Hematopoietic multipotent progenitor cell (in vitro differentiated cells): ENCODE measurements at places on chromosomes 6 and 20.

GRCh38 chr20:14198416-14198815 is 139.0 kb downstream of the FLRT3 start:
- DNase-seq = no peak

GRCh38 chr6:14380086-14380820 is 262.7 kb downstream of the CD83 start:
- DNase-seq = no peak

DNA sequence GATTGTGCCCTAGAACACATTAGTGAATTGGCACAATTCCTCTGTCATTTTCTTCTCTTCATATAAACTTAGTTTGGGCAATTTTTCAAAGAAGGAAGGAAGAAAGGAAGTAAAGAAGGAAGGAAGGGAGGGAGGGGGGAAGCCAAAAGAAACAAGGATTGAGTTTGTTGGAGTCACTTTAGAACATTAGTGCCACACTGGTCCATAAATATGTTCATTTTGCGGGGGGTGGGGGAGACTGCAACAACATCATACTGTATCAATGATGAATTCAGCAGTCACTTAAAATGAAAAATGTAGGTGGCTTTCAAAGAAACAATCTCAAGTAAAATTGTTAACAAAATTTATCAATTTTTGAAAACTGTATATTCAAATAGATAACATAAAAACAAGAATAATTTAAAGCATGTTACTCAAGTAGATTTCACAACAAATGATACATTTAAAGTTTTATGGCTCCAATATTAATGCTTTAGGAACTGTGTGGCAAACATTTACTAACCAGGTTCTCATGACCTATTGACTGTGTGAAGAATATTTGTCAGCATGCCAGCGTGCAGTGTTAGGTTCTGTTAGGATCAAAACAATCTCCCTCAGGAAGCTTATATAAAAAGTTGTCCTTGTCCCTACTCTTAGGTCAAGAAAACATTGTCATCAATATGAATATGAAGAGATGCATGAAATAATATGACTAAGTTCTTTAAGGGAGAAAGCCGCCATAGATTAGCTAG is 208.1 kb upstream of the AGPAT4 start:
- no peak for DNase-seq

DNA sequence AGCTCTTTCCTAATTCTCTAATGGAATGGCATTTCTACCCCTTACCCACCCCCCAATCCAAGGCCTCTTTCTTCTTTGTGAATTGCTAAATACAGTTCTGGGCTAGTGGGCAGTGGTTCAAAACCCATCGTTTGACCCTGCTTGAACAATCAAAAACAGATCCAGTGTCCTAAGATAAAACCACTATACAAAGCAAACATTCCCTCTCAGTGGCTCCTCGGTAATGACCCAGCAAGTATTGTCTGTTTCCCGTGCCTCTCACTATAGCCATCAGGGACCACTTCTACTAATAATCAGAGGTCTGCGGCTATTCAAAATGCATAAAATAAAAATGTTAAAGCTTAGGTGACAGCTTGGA is 143.5 kb upstream of the AKAP12 start:
- no peak for DNase-seq

DNA sequence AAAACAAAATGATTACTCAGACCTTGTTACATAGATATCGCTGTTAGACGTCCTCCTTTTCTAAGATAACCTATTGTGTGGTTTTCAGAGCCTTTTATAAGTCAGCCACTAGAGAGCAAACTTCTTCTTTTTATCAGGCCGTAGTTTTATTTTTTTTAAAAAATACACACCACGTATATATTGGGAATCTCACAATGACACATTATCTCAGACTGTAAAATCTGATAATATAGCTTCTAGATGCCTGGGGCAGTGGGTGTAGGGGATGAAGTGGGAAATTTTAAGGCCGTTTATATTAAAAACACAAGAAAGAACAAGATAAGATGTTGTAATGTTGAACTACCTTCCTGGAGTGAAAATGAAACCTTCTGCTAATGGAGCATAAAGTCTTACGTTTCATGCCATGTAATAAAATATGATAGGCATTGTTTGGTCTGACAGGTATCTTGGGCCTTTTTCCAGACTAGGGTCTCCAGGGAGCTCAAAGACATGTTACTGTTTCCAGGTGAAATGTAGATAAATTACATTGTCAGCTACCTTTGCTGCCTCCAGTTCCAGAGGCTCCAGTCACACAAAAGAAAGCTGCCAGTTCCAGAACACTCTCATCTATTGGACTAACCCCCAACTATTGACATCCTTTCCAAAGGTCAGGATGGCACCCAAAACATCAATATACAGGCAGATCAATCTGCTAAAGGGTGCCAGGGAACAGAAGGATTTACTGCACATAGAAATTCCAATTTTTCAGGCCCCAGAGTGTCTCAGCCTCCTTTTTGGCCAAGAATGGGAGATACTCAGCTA is 130.2 kb upstream of the AKIRIN2 start:
- DNase-seq = peak; percentile 36

DNA sequence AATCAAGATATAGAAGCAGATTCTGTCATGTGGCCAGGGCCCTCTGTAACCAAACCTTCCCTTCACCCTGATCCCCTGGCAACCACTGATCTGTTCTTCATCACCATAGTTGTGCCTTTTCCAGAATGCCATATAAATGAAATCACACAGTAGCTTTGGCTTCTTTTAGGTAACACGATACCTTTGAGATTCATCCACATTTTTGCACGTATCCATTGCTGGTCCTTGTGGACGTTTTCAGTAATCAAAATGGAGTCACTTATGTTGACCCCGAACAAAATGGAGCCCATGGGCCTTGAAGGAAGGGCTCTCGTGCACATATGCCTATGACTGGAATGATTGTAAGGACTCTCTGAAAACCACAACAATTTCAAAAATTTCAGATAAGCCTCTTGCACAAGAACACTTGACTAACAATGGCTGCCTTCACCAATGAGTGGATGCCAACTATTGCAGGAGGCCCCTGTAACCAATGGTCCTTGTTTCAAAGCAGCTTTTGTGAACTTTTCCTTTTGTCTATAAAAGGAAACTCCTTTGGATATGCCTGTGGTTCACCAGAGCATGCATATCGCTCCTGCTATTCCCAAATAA is 84.3 kb upstream of the RALY start:
- DNase-seq = no peak

DNA sequence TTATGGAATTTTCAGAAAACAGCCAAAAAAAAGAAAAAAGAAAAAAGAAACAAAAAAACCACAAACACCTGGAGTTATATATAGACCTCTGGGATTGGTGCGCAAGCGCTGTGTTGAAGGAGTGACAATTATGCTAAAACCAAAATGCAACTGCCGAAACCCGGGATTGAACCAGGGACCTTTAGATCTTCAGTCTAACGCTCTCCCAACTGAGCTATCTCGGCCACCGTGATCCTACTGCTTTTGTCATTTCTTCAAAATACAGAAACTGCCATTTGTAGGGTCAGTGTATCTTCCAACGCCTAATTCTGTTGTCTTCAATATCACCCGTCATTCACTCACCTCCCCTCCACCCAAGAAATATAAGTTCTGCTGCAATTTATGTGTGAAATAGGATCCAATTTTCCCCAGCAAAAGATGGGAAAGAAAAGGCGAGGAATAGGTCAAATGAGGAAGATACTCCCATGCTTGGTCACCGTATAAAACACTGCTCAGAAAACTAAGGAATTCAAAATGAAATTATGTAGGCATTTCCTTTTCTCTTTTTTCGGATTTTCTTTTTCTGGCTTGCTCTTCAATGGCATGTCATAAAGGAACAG is 116.0 kb downstream of the TRIM27 start:
- no peak for DNase-seq

DNA sequence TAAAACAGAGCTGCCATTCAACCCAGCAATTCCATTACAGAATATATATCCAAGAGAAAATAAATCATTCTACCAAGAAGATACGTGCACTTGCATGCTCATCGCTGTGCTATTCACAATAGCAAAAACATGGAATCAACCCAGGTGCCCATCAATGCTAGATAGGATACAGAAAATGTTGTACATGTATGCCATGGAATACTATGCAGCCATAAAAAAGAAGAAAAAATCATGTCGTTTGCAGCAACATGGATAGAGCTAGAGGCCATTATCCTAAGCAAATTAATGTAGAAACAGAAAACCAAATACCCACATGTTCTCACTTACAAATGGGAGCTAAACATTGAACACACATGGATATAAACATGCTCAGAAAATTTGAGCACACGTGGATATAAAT is 633.1 kb upstream of the CITED2 start:
- no peak for DNase-seq

- no peak for DNase-seq
Measured at GRCh38 chr6:160347259-160348222, 637 bp upstream of the SLC22A3 start.

DNA sequence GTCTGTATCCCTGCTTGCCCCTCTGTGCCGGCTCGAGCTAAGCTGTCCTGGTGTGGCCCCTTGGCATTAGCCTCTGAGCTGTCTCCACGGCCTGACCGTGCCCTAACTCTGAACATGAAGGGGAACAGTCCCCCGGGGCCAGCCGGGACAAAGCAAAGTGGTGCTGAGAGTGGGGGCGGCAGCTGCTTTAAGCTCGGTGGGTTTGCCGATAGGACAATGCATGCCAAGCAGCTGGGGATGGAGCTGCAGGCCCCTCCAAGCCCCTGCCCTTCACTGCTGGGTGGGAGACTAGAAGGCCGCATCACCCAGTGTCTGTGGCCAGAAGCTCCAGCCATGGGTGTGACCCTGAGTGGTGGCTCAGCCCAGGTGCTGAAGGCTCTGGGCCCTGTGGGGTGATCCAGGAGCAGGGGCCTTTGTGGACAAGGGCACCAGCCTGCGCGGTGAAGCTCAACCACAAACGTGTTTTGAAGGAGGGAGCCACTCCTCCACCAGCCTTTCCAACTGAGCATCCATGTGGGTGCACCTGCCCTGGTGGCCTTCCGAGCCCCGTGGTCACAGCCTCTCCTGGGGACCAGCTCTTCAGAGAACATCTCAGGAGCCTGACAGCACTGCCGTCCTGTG is 242.5 kb downstream of the ERMARD start:
- no peak for DNase-seq

DNA sequence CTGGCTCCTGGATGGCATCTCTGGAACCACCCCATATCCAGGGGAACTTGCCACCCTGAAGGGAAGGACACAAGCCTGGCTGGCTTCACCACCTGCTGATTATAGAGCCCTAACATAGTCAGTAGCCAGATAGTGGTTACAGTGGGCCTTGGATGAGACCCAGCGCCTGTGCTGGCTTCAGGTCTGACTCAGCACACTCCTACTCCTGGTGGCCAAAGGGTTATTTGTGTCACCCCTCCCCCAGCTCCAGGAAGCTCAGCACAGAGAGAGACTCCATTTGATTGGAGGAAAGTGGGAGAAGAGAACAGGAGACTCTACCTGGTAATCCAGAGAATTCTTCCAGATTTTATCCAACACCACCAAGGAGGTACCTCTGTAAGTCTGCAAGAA is 12.8 kb downstream of the SNX14 start:
- no peak for DNase-seq

DNA sequence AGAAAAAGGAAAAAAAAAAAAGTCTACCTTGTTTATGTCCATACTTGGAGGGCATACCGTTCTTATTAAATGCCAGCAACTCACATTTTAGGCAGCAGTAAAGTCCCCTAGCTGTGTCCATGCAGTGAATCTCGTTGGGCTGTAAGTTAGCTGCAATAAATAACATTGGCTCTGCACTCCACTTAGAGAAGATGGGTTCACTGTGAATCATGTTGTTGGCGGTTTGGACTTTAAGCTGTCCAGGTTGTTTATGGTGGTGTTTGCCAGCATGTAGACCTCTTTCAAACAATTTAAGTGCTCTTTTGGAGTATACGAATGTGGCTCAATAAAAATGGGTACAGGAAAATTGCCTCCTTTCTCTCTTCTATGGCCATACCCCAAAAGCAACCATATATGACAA is 127.4 kb downstream of the ZNF217 start:
- no peak for DNase-seq

DNA sequence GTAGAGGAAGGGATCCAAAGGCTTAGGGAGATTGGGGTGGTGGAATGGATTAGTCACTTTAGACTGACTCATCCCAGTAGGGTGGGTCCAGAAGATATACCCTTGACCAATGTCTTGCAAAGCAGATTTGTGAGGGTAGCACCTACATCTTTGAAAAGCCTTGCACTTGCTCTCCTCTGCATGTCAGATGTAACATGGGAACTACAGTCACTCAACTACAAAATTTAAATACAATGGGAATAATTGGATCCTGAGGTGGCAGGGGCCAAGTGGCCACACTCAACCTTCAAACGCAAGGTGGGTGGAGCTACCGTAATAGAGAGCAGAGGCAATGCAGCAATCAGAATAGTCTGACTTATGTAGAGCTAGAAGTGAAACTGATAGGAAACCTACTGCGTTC is 71.2 kb downstream of the ME1 start:
- no peak for DNase-seq

- DNase-seq = peak; percentile 83
Measured at GRCh38 chr6:35139924-35140638, 1.1 kb downstream of the TCP11 start.

DNA sequence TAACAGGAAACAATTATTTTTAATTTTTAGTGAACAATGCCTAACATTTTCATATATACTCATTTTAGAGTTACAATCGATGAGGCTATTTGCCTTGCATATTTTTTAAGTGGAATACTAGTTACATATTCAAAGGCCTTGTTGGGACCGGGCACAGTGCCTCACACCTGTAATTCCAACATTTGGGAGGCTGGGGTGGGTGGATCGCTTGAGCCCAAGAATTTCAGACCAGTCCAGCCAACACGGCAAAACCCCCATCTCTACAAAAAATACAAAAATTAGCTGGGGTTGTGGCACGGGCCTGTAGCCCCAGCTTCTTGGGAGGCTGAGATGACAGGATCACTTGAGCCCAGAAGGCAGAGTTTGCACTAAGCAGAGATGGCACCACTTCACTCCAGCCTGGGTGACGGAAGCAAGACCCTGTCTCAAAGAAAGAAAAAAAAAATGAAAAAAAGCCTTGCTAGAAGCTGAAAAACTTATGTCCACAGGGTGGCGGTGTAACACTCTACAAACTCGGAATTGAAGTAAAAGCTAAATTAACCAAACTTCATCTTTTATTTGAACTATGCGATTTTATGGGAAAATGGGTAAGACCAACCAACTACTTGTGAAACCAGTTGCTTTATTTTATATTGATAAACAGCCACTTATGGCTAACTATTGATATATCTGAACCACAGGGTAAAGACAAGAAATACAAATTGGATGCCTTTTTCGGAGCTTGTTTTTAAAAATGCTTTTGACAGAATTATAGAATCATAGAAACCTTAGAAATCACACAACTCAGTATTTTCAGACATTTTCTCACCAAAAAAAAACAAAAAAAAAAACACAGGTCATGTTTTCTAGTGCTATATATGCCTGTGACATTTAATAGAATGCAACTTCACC is 24.1 kb upstream of the ROS1 start:
- peak; percentile 62 for DNase-seq

GRCh38 chr6:106747139-106747538 is 117.8 kb downstream of the QRSL1 start:
- DNase-seq = no peak
